ENCODE measurements at places on chromosomes 2 and 18.

DNA sequence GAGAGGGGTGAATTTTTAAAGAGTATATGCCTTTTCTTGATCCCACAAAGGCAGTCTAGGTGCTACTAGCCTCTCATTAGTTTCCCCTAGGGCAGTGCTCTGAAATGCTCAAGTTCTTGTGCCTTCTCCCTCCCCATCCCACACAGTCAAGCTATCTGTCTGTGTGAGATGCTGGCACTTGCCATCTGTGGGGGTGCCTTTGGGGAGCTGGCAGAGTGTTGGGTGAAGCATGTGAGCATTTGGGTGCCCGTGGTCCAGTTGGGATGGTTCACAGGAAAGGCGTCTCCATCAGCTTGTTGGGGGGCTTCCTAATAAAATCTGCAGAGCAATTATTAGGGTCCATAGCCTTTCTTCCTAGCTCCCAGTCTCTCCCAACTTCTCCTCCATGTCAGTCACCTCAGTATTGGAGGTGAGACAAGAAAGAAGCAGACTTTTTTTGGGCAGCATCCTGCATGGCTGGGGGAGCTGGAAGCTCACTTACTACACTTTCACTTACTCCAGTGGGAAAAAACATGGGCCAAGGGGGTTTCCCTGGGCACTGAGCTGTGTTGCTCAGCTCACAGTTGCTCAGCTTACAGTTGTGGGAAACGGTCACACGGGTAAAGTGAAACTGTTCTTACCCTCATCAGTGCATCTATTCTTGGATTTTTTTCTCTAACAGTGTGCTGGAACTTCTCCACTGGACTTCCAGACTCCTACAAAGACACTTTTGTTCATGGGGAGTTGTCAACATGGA, 29.3 kb downstream of the COLEC11 start:
- DNase-seq = no peak

- DNase-seq = no peak
These were observed 43.8 kb upstream of the KCNE4 start for GRCh38 chr2:223008162-223008561.

GRCh38 chr2:23685706-23686105, 241.2 kb downstream of the ATAD2B start:
- no peak for DNase-seq

- DNase-seq = no peak
These were observed 18.7 kb downstream of the MAPRE3 start for GRCh38 chr2:26989156-26989555.

GRCh38 chr2:239854596-239854995, 170.5 kb downstream of the NDUFA10 start:
- DNase-seq = no peak
